GM23248 (cell line): ENCODE measurements at places on chromosomes 16 and 17.
A peak's percentile ranks its signal among the peaks of the same experiment; 100 is the strongest.

- H3K4me1 ChIP-seq = peaks cover 17% of the 10 kb centered on the region
- no peaks in the 10 kb centered on the region for H3K36me3 ChIP-seq
- H3K27me3 ChIP-seq = no peaks in the 10 kb centered on the region
- no peak within 1 kb of the TSS for H3K4me3 ChIP-seq
Observed at GRCh38 chr17:47208744-47209488, at the start of gene MYL4. Gene MYL4 (plus strand): TSS chr17:47209348. CDS start chr17:47209423, 75 bp downstream.

GRCh38 chr17:10120109-10120485 lies 78.3 kb downstream of the GAS7 start:
- H3K36me3 ChIP-seq = no peaks in the 10 kb centered on the region
- peaks cover 6% of the 10 kb centered on the region for H3K4me1 ChIP-seq
- DNase-seq = no peak
- no peak overlapping the region for H3K27ac ChIP-seq
- no peak overlapping the region for H3K4me3 ChIP-seq
- H3K27me3 ChIP-seq = no peaks in the 10 kb centered on the region

GRCh38 chr17:81060416-81060815 lies 25.5 kb downstream of the BAIAP2 start:
- H3K36me3 ChIP-seq = no peaks in the 10 kb centered on the region; the same call in 1 of the 2 replicates
- H3K27me3 ChIP-seq = no peaks in the 10 kb centered on the region
- no peak overlapping the region for H3K4me3 ChIP-seq
- no peak overlapping the region for H3K27ac ChIP-seq
- DNase-seq = no peak

GRCh38 chr17:28097901-28098300 lies 55.4 kb downstream of the NLK start:
- H3K27me3 ChIP-seq = no peaks in the 10 kb centered on the region
- no peaks in the 10 kb centered on the region; the same call in 1 of the 2 replicates for H3K36me3 ChIP-seq
- H3K27ac ChIP-seq = no peak overlapping the region
- DNase-seq = no peak
- no peaks in the 10 kb centered on the region for H3K4me1 ChIP-seq

GRCh38 chr17:82041144-82041814 lies 3.8 kb upstream of the DCXR start:
- DNase-seq = peak; percentile 48
- H3K4me1 ChIP-seq = no peaks in the 10 kb centered on the region
- H3K27me3 ChIP-seq = no peaks in the 10 kb centered on the region
- H3K27ac ChIP-seq = no peak overlapping the region
- H3K4me3 ChIP-seq = no peak overlapping the region
